ENCODE measurements at places on chromosomes 11 and 22. TPM values are rescaled to one million over a fixed set of nuclear protein-coding genes. Genes with fewer than 3 reads are reported as not detected.

GRCh38 chr11:7655253-7656217 lies 17.8 kb downstream of the CYB5R2 start:
- H3K36me3 ChIP-seq = peaks cover 29% of the 10 kb centered on the region
- no peak for DNase-seq
- peaks cover 6% of the 10 kb centered on the region for H3K4me1 ChIP-seq
- H3K27me3 ChIP-seq = no peaks in the 10 kb centered on the region

DNA sequence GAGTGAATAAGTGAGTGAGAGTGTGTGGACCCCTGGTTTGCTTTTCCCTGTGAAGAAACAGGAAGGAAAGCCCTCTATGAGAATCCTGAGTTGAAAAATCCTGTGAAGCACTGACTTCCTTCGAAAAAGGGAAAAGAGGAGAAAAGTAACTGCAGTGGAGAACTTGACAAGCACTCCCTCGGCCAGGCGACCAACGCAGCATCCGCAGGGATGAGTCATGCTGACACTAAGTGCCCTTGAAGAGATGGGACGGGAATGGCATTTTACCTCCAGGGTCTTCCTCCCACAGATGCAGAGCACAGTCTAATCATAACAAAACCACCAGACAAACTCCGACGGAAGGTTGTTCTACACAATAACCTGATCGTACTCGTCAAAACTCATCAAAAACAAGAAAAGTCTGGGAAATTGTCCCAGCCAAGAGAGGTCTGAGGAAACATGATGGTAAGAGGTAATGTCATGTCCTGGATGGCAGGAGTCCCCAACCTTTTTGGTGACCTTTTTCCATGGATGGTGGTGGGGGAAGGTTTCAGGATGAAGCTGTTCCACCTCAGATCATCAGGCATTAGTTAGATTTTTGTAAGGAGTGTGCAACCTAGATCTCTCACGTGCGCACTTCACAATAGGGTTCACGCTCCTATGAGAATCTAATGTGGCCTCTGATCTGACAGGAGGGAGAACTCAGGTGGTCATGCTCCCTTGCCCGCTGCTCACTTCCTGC lies 132.2 kb upstream of the B3GAT1 start:
- H3K27ac ChIP-seq = no peak overlapping the region
- H3K4me3 ChIP-seq = no peak overlapping the region
- no peaks in the 10 kb centered on the region for H3K27me3 ChIP-seq
- H3K36me3 ChIP-seq = peaks cover 4% of the 10 kb centered on the region

Gene ACRV1
- not detected for total RNA-seq

- H3K27ac ChIP-seq = no peak overlapping the region
- H3K36me3 ChIP-seq = no peaks in the 10 kb centered on the region
- H3K4me3 ChIP-seq = no peak overlapping the region
These were observed 43.8 kb downstream of the SIK3 start for GRCh38 chr11:117054382-117054781.

GRCh38 chr22:28009272-28009827 lies 90.3 kb upstream of the PITPNB start:
- H3K4me1 ChIP-seq = no peaks in the 10 kb centered on the region
- H3K4me3 ChIP-seq = no peak overlapping the region

Gene LRP5
- 41.9 TPM for total RNA-seq

Gene TOP3B
- total RNA-seq = 68.6 TPM

- peaks cover 12% of the 10 kb centered on the region for H3K4me1 ChIP-seq
- H3K27me3 ChIP-seq = no peaks in the 10 kb centered on the region
- H3K36me3 ChIP-seq = no peaks in the 10 kb centered on the region
- DNase-seq = no peak
- no peak overlapping the region for H3K27ac ChIP-seq
These were observed 148.4 kb downstream of the CACNA1I start for GRCh38 chr22:39718921-39719475.

Gene SAA1
- 12.8 TPM for total RNA-seq

Gene SLC5A4
- total RNA-seq = 0.09 TPM

GRCh38 chr11:2194877-2195755 lies 23.5 kb upstream of the TH start:
- H3K27ac ChIP-seq = no peak overlapping the region
- H3K4me3 ChIP-seq = no peak overlapping the region
- H3K4me1 ChIP-seq = no peaks in the 10 kb centered on the region
- DNase-seq = peak; percentile 87

Gene RRP8
- 15.0 TPM for total RNA-seq

Gene CD3E
- total RNA-seq = 0.85 TPM

Gene BBS1
- total RNA-seq = 22.9 TPM

Gene KRTAP5-8
- not detected for total RNA-seq

Gene ADAMTS15
- total RNA-seq = 3.7 TPM

GRCh38 chr11:20309231-20310025 lies 54.1 kb upstream of the HTATIP2 start:
- H3K36me3 ChIP-seq = no peaks in the 10 kb centered on the region
- no peak overlapping the region for H3K4me3 ChIP-seq
- H3K27me3 ChIP-seq = no peaks in the 10 kb centered on the region
- H3K4me1 ChIP-seq = no peaks in the 10 kb centered on the region
- H3K27ac ChIP-seq = no peak overlapping the region
- DNase-seq = no peak

DNA sequence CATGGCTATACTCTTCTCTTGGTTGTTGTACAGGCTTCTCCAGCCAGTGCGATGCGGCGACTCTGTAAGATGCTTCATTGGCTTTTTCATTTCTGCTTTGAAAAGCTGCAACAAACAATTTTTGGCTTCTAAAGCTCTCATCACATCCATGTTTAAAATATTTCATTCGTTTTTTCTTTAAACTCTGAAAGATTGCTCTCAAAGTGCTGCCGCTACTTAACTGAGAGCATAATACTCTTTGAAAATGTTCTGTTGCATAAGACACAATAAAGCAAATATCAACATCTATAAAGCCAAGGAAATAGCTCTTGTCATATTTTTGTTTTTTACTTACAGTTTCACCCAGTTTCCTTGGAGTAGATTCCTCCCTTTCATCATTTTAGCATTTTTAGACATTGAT lies 468.3 kb downstream of the TBC1D22A start:
- H3K36me3 ChIP-seq = peaks cover 23% of the 10 kb centered on the region
- H3K4me1 ChIP-seq = no peaks in the 10 kb centered on the region
- H3K4me3 ChIP-seq = no peak overlapping the region
- no peak for DNase-seq

Gene LRRC56
- 2.5 TPM for total RNA-seq

Gene SLC22A12
- total RNA-seq = not detected

Gene GNG3
- 3.9 TPM for total RNA-seq

Gene TREH
- not detected for total RNA-seq

GRCh38 chr11:73330569-73331093 lies 22.6 kb downstream of the ARHGEF17 start:
- peaks cover 75% of the 10 kb centered on the region for H3K27me3 ChIP-seq
- no peaks in the 10 kb centered on the region for H3K36me3 ChIP-seq
- peak; percentile 35 for DNase-seq
- no peak overlapping the region for H3K27ac ChIP-seq
- H3K4me1 ChIP-seq = peaks cover 46% of the 10 kb centered on the region

DNA sequence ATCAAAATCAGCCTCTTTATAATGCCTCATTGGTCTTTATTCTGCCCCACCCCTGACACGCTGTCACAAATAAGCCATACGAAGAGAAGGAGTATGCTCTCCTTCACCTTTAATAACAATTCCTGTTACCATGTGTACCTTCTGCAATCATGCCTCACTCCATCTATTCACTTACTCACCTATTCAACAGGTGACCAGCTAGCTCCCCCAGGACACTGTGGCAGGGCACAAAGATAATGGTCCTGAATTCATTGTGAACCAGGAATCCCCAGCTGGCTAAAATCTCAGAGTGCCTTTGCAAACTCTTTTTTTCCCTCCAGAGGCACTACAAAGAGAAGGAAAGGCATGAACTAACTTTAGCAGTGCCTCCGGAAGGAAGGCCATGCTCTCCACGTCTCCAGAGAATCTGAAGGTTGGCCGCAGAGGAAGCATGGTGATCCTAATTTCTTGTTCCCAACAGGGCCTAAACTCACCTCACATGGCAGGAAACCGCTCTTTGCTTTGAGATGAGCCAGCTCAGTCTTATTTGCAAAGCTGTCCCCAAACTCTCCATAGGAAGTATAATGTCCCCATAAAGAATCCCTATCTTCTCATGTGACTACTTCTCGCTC lies 590.3 kb downstream of the BUD13 start:
- no peak overlapping the region for H3K27ac ChIP-seq
- no peak overlapping the region for H3K4me3 ChIP-seq
- DNase-seq = no peak
- no peaks in the 10 kb centered on the region for H3K27me3 ChIP-seq

- no peak overlapping the region for H3K27ac ChIP-seq
- no peak for DNase-seq
- H3K27me3 ChIP-seq = peaks cover 42% of the 10 kb centered on the region
- peaks cover 4% of the 10 kb centered on the region for H3K4me1 ChIP-seq
- no peaks in the 10 kb centered on the region for H3K36me3 ChIP-seq
- no peak overlapping the region for H3K4me3 ChIP-seq
These were observed 50.2 kb downstream of the FLRT1 start for GRCh38 chr11:64085906-64086257.

DNA sequence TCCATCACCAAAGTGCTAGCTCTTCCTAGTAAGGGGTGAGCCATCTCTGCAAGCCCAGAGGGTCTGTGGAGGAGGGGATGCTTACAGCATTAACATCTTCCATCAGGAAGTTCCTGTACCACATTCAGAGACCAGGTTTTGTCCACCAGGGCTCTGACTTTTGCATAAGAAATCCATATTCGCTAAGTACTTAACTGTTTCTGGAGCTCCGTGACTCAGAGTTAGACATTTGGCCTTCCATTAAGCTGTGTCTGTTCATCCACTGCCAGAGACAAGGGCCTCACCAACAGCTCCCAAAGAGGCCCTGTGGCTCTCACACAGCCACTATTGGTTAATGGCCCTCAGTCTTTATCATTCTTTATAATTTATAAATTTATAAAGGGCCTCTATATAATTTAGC lies 144.6 kb downstream of the ADAMTS15 start:
- no peak overlapping the region for H3K27ac ChIP-seq
- no peak overlapping the region for H3K4me3 ChIP-seq
- H3K36me3 ChIP-seq = no peaks in the 10 kb centered on the region
- no peak for DNase-seq
- H3K27me3 ChIP-seq = no peaks in the 10 kb centered on the region
- H3K4me1 ChIP-seq = no peaks in the 10 kb centered on the region
